ENCODE measurements at places on chromosomes 6 and 20.

- DNase-seq = no peak
Observed at GRCh38 chr6:129980821-129981220, 37.6 kb upstream of the L3MBTL3 start.

DNA sequence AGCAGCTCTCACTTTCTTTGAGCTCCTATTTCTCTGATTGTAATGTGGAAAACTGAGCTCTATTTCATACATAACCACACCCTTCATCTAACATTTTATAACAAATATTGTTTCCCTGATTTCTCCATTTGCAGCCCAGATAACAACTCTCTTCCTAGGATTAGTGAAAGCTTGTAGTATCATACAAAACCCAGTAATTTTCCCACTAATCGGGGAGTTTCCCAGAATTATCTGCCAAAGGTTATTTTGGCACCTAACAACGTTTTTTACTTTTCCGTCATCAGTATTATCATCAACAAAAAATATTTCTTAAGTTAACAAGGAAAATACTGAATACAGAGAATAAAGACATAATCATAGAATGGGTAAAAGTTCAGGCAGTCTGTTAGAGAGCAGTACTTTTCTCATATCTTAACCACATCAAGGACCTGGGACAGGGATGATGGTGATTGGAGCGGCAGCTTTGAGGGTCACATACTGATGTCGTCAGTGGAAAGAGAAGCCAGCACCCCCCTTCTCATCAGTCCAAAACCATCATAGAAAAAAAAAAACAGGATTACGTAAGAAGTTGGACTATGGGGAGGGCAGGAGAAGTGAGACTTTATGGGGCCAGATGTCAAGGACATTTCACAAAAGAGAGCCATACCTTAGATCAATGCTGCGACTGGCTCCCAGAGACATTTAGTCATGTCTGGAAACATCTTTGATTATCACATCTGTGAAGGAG is 166.1 kb upstream of the TNFAIP3 start:
- DNase-seq = no peak

GRCh38 chr6:153727885-153728284 is 311.2 kb upstream of the OPRM1 start:
- peak; percentile 44 for DNase-seq

GRCh38 chr20:32216179-32217142 is 8.8 kb downstream of the POFUT1 start:
- DNase-seq = no peak

DNA sequence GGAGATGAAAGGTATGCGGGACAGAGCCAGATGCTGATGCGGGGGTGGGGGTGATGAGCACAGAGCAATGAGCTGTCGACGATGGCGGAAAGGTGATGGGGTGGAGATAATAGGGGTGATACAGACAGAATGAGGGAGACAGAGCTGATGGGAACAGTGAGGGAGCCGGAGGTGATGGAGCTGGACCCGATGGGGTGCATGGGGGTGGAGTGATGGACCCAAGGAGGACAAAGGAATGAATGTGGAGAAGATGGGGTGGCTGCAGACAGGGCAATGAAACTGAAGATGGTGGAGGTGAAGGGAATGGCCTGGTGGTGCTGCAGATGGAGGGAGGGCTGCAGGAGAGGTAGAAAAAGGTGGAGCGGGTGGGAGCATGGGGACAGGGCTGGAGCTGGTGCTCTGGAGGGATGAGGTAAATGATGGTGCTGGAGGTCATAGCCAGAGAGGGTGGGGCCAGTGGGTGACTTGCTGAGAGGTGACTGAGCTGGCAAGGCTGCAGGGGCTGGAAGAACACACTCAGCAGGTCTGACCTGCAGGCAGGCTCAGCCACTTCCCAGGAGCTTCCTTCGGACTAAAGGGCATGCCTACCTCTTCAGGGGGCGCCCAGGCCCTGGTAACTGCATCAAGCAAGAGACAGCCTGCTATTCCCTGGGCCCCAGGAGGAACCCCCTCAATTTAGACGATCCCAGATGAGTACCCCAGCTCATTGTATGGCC is 6.0 kb upstream of the FOXS1 start:
- no peak for DNase-seq

GRCh38 chr6:170058878-170059485 is 231.9 kb downstream of the DLL1 start:
- no peak for DNase-seq

GRCh38 chr6:121351916-121352315 is 17.6 kb upstream of the TBC1D32 start:
- DNase-seq = no peak

- DNase-seq = no peak
Observed at GRCh38 chr6:39243809-39244208, 14.5 kb upstream of the KCNK5 start.

GRCh38 chr6:106533054-106533453 is 96.2 kb downstream of the RTN4IP1 start:
- no peak for DNase-seq

DNA sequence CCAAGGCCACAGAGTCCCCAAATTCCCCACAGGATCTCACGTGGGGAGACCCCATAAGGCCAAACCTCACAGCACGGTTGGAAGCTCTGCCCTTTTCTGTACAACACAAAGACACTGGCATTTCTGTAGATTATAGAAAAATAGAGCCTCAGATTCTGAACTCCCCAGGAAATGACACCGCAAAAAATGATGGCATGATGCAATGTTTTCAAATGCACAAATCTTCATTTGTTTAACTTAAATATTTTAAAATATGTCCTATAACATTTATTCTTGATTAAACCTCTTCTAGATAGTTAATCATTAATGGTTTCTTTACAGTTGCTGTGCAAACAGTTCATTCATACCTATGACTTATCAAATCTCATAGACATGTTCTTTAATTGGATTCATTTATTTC is 33.8 kb downstream of the SIM1 start:
- DNase-seq = peak; percentile 16

GRCh38 chr6:140079328-140079727 is 704.9 kb upstream of the CITED2 start:
- DNase-seq = peak; percentile 78

- peak; percentile 36 for DNase-seq
Observed at GRCh38 chr6:155782739-155783459, 327.3 kb upstream of the NOX3 start.

- peak; percentile 53 for DNase-seq
Observed at GRCh38 chr6:35727231-35727934, 9.4 kb upstream of the ARMC12 start.

GRCh38 chr6:90612313-90612680 is 25.4 kb upstream of the MAP3K7 start:
- DNase-seq = no peak

DNA sequence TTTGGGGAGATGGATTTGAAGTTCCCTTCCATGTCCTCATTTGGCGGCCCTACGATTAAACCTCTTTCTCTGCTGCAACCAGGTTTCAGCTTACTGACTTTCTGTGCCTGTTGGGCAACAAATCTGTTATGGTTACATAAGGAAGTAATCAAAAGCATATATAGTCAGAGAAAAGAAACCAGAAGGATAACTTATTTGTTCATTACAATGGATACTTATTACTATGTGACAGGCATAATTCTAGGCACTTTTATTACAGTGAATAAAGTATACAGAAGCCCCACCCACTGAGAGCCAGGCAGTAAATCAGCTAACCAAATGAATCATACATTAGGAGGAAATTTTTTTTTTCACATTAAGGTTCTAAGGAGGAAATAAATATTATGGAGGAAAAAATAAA is 9.6 kb upstream of the TRIM31 start:
- no peak for DNase-seq

DNA sequence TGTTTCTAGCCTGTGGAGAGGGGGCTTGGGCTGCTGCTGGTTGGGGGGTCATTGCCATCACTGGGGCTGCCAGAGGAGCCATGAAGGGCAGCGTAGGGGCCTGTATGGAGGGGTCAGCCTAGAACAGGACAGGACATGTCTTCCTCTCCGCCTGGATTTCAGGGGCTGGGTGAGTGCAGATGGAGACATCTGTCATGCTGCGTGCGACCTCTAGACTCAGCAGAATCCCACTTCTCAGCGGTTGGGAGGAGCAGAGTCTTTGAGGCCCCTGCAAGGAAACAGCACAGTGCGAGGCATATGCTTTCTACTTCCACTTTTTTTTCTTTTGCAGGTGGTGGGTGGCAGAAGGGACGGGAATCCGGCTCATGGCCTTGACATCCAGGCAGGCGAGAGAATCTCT is 67.9 kb downstream of the EZR start:
- DNase-seq = no peak

GRCh38 chr6:39263303-39264037 is 34.2 kb upstream of the KCNK5 start:
- no peak for DNase-seq

GRCh38 chr6:158646023-158646910 is 1.7 kb upstream of the DYNLT1 start:
- DNase-seq = no peak

DNA sequence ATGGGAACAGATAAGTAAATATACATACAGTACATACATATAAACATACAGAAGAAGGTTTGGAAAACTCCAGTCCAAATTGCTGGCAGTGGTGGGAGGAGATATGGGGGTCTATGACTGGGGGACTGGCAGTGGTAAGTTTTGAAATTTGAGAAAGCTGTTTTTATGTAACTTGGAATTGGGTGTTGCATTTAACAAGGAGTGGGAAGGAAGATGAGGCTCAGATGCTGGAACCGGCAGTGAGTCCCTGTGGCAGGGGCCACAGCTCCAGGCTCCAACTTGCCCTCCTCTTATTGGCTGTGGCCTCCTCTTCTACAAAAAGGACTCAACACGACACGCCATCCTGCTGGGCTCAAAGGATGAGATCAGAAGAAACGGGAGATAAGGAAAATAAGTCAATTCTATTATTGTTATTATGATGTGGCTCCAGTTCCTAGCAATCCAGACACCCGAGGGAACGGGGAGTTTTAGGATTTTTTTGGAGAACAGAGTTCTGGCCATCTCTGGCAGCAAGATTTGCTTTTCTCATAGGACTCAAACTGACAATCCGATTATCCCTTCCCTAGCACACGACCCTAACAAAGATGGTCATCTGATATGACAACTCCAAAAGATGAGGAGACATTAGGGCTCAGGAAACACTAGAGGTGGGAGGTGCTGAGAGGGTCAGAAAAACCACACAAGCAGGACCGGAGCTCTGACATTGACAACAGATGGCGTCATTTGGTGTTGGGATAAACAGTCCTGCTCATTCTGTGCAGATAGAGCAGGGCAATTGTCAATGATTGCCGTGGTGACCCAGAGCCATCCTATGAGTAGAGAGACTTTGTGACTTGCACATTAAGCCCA is 6.0 kb upstream of the TGM2 start:
- DNase-seq = peak; percentile 62

DNA sequence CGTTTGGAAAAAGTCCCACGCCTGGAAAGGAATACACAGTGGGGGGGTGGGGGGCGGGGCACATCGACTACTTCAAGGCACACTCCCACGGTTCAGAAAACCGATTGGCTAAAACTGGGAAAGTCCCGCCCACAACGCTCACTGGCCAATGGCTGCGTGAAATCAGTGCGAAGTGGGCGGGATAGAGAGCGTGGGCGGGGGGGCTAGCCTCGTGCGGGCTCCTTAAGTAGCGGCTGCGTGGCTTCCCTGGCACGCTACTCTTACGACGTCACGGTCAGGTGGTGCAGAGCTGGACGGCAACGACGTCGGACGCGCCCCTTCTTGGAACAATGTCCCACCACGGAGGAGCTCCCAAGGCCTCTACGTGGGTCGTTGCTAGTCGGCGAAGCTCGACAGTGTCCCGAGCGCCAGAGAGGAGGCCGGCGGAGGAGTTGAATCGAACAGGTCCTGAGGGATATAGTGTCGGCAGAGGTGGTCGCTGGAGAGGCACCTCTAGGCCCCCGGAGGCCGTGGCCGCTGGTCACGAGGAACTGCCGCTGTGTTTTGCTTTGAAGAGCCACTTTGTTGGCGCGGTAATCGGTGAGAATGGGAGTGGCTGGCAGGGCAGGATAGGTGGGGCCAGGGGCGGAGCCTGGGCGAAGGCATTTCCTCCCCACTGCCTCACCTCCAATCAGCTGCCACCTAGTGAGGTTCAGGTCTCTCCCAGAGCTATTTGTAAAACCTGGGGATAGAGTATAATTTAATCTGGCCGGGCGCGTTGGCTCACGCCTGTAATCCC is at the start of gene DDX43:
TSS of gene DDX43 (plus strand) at position 252 of the 778 bp plus-strand sequence. CDS start at position 330, 78 bp downstream.
- DNase-seq = peak; percentile 20

DNA sequence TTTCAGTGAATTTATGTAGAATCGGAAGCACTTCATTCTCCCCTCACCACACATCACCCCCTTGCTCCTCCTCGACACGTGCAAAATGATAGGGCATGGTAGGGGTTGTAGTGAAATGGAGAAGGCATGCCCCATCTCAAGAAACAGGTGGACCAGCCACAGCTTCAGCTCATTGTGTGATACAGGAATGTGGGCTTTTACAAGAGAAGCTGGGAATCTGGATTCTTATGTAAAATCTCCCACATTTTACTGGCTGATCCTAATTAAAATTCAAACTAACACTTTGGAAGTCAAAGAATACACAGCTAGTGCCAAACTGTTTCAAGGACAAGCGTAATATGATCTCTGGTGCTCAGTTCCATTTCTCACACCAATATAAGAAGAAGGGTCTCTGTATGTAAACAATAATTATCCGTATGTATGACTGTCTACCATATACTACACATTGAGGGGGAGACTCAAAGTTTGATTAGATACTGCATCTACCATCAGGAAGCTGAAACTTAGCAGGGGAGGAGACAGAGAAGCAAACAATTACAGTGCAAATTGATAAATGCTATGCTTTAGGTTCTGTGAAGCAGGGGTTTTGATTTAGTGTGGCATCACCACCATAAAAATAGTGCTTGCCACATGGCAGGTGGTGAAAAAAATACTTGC is 24.3 kb upstream of the KIAA0408 start:
- no peak for DNase-seq

- DNase-seq = no peak
Observed at GRCh38 chr6:31717499-31718222, 2.5 kb downstream of the LY6G6D start.

GRCh38 chr6:148548065-148548748 is 198.6 kb upstream of the UST start:
- no peak for DNase-seq

DNA sequence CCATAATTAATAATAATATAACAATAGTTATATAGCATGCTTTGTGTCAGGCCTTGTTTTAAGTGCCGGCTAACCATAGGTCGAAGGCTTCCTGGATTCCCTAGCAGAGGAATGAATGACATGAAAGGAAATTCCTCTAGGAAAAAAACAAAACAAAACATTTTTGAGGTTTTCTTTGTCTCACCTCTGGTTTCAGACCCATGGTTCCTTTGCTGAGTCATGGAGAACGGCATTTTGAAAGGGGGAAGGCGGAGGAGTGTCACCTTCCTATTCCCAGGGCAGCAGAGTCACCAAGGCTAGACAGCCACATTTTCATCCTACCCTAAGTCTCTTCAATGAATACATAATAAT is 25.3 kb upstream of the CCND3 start:
- peak; percentile 51 for DNase-seq

DNA sequence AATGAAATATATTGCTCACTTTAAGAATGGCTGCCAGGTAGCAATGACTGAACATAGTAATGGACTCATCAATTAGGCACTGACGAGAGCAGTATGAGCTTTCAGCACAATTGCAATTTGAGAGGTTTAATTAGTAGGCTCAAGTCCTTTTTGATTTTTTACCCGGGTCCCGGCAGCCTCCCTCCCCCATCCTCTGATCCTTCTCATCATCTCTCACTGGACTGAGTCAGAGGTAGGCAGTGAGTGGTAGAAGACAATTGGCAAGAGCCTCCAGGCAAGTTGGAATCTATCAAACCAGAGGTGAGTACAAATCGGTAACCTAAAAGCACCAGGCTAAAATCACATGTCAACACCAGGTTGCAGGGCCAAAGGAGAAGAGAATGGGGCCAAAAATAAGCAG is 107.9 kb downstream of the DCDC2 start:
- DNase-seq = no peak
